Brain pericyte (primary cell): ENCODE measurements at places on chromosomes 6 and 20.

GRCh38 chr20:32610472-32611218, 25.5 kb upstream of the NOL4L start:
- DNase-seq: no peak

DNA sequence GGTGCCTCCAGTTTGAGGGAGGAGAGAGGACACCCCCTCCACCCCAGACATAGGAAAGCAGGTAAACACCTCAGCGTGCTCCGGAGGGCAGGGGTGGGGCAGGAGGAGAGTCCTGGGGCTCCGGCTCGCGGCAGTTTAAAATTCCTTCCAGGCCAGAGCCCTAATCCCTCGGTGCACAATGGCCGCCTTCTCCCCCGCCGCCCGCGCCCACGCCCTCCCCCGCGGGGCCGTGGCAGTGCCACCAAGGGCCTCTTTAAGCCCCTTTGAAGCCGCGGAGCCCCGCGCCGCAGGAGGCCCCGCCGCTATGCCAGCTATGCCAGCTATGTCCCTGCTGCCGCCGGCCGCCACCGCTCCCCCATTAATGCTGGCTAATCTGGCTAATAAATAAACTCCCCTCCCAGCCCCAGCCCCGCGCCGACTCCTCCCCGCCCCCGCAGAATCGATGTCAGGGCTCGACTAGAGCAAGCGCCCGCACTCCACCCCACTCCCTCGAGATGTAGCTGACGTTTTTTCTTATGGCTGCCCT, 125.1 kb downstream of the MRPL14 start:
- no peak for DNase-seq

DNA sequence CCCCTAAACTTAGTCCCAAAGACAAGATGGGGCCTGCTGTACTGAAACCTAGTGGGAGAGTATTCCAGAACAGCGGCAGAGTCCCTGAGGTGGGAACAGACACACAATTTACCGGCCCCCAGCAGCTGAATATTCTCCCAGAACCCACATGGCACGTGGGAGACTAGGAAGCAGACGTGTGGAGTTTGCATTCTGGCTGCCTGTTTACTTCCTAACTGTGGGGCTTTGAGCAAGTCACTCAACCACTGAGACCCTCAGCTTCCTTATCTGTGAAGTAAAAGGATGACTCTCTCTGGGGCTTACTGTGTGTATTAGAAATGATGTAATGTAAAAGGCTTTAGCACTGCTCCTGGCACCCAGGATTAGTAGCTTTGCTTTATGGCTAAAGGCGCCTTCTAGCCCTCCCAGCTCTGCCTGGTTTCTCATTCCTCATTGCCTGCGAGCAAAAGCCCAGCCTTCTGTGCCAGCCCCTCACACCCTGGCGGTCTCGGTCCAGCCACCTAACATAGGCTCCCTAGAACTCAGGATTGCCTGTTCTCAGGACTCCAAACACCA, 353.1 kb downstream of the CDC5L start:
- DNase-seq: no peak

- no peak for DNase-seq
Observed at GRCh38 chr20:60224914-60225313, 266.7 kb downstream of the CDH26 start.

DNA sequence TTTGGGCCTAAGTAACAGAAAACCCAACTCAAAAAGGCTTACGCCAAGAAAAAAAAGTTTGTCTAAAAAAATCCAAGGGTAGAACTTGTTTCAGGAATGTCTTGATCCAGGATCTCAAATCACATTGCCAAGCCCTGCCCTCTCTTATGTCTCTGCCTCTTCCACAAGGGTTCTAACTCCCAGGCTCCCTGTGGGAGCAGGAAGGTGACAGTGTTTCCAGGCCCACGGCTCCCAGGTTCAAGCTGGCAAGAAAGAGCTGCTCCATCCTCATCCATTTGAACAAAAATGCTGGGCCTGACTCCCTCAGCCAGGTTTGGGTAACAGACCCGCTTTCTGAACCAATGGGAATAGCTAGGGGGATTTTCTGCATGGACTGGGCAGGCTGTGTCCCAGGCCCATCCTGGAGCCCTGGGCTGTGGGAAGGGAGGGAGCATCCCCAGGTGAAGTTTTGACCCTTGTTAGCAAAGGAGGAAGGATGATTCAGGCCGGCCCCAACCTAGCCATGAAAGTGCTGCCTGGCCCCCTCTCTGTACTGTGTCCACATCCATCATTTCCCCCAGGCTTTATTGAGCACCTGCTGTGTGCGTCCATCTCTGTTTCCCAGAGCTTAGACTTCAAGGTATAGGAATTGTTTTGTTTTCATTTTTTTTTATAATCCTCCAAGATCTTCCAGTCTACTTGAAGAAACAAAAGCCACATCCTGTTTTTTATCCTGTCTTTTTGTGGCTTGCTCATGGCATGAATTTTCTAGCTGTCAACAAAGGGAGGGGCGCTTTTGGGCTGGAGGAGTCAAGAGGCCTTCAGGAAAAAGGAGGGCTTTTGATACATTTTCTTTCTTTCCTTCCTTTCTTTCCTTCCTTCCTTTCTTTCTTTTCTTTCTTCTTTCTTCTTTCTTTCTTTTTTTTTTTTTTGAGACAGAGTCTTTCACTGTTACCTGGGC, 159.8 kb downstream of the TFAP2C start:
- DNase-seq: no peak

GRCh38 chr6:108710551-108710950, 137.7 kb upstream of the ARMC2 start:
- DNase-seq: no peak

GRCh38 chr20:20755231-20755630, 42.8 kb upstream of the RALGAPA2 start:
- DNase-seq: no peak

- DNase-seq: no peak
Observed at GRCh38 chr20:17655865-17656479, 26.1 kb downstream of the RRBP1 start.
